ENCODE measurements at places on chromosomes 3 and 15. TPM values are rescaled to one million over a fixed set of nuclear protein-coding genes. Genes with fewer than 3 reads are reported as not detected.

Gene FAM131A
- total RNA-seq, result 9.8 TPM

Gene SKOR1
- 0.36 TPM for total RNA-seq

Gene ITIH1
- total RNA-seq, result not detected

Gene THRB
- total RNA-seq, result 0.36 TPM

Gene LOXL1
- 264 TPM for total RNA-seq

Gene SLC27A2
- not detected for total RNA-seq

- H3K27ac ChIP-seq, result no peak overlapping the region
- no peak overlapping the region for H3K4me3 ChIP-seq
- DNase-seq, result no peak
- no peaks in the 10 kb centered on the region for H3K36me3 ChIP-seq
These were observed 37.0 kb downstream of the APH1B start for GRCh38 chr15:63314409-63314808.

GRCh38 chr3:197428117-197428801, 127.5 kb downstream of the BDH1 start:
- peak overlapping the region; percentile 43 for H3K27ac ChIP-seq
- peak; percentile 78 for DNase-seq
- peaks cover 25% of the 10 kb centered on the region for H3K4me1 ChIP-seq
- H3K36me3 ChIP-seq, result no peaks in the 10 kb centered on the region
- H3K27me3 ChIP-seq, result no peaks in the 10 kb centered on the region
- no peak overlapping the region for H3K4me3 ChIP-seq

- H3K4me3 ChIP-seq, result no peak overlapping the region
- peaks cover 49% of the 10 kb centered on the region for H3K36me3 ChIP-seq
- H3K27ac ChIP-seq, result peak overlapping the region; percentile 4
- no peaks in the 10 kb centered on the region for H3K27me3 ChIP-seq
These were observed 72.8 kb upstream of the ACAD9 start for GRCh38 chr3:128806588-128806987.

- no peaks in the 10 kb centered on the region for H3K36me3 ChIP-seq
- H3K27me3 ChIP-seq, result peaks cover 4% of the 10 kb centered on the region
- no peak for DNase-seq
- no peak overlapping the region for H3K4me3 ChIP-seq
- no peak overlapping the region for H3K27ac ChIP-seq
These were observed 397.9 kb downstream of the NTRK3 start for GRCh38 chr15:87858651-87859050.

DNA sequence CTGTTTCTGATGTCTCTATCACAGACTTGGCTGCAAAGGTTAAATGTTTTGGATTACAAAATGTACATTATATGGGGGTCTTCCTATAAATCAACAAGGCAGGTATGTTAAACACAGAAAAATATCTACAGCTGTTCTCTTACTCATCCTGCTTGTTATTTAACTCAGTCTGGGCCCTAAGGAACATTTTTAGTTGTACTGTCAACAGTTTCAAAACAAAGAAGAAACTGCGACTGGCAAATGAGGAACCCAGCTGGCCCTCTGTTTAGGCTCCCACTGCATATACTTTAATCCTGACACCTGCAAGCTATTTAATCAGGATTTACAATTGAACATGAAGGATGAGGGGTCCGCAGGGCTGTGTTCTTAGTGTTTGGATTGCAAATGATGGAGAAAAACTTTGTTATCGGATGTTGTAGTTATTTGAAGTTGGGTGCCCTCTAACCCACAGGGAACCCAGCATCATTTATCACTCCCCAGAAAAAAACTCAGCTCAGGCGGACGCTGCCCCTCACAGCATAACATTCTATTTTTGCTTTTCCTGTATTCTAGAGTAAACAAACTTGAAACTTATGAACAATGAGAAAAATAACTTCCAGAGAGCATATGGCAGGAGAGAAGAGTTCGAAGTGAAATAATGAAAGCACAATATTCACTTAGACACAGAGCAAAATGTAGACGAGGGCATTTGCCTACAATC, 91.2 kb downstream of the POLR2M start:
- no peak overlapping the region for H3K4me3 ChIP-seq
- H3K27me3 ChIP-seq, result peaks cover 14% of the 10 kb centered on the region
- H3K4me1 ChIP-seq, result no peaks in the 10 kb centered on the region
- peak; percentile 25 for DNase-seq

DNA sequence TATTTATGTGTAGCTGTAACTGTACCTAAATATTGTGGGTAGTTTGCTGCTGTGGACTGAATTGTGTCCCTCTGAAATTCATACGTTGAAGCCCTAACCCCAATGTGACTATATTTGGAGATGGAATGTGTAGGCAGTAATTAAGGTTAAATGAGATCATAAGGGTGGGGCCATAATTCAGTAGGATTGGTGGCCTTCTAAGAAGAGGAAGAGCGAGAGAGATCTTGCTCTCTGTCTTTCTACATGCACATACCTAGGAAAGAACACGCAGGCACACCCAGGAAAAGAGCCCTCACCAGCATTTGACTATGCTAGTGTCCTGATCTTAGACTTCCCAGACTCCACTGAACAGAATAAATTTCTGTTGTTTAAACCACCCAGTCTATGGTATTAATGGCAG, 67.6 kb upstream of the CFAP20DC start:
- no peak for DNase-seq
- no peaks in the 10 kb centered on the region for H3K27me3 ChIP-seq
- no peak overlapping the region for H3K27ac ChIP-seq
- no peaks in the 10 kb centered on the region for H3K36me3 ChIP-seq

DNA sequence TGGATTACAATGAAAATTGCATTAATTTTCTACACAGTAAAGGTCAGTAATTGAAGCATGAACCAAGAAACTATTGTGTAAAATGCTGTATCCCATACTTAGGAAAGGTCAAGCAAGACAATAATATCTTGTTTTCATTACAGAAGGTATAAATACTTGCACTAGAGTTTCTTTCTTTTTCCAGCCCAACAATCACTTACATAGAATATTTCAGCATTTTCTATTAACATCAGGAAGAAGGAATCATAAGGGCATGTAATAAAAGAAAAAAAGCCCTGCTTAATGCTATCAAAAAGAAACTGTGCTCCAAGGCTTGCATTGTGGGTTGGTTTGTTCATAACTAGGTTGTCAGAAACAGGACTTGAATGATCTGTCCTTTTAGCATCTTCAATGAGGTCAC, 215.1 kb downstream of the MCTP2 start:
- H3K4me1 ChIP-seq, result no peaks in the 10 kb centered on the region
- no peaks in the 10 kb centered on the region for H3K27me3 ChIP-seq
- no peak overlapping the region for H3K27ac ChIP-seq
- DNase-seq, result no peak
- no peak overlapping the region for H3K4me3 ChIP-seq

- no peak overlapping the region for H3K4me3 ChIP-seq
- peaks cover 11% of the 10 kb centered on the region for H3K4me1 ChIP-seq
- no peaks in the 10 kb centered on the region for H3K27me3 ChIP-seq
- peaks cover 67% of the 10 kb centered on the region for H3K36me3 ChIP-seq
- H3K27ac ChIP-seq, result no peak overlapping the region
These were observed 7.6 kb upstream of the TRH start for GRCh38 chr3:129966876-129967275.

DNA sequence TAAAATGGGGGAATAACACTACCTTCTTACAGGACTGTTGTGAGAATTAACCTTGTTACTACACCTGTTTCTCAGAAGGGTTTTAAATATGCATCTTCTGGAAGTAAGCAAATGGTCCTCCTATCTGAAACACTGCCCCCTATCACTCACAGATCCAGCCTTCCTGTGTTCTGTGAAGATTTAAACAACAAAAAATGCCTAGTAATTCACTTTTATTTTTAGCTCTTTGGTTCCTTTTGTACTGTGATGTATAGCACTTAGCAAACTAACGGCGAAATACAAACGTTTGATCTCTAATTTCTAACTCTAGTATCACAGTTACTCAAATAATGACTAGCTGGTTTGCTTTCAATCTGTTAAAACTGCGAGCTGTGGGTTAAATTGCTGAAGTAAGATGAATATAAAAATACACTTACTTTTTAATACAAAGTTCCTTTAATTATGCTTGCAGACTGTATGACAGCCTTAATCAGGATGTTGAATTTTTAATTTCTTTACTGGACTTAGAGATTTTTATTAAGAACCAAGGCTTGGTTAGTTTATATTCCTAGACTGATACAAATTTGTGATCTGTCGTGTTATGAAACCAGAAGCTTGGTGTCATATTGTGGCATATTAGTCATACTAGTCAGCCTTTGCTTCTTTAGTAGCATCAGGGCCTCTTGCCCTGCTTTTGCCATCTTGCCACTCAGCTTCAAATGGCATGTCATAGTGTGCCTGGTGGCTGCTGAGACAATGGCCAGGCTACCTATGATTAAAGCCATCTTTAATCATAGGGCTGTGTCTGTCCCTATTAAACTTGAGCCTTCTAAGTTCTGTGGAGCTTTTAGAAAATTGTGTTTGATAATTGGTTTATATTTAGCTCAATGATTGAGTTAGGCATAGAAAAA, 9.2 kb downstream of the EIF3J start:
- peak; percentile 87 for DNase-seq
- peaks cover 13% of the 10 kb centered on the region for H3K36me3 ChIP-seq
- H3K27ac ChIP-seq, result peak overlapping the region; percentile 37
- no peaks in the 10 kb centered on the region for H3K27me3 ChIP-seq
- peaks cover 31% of the 10 kb centered on the region for H3K4me1 ChIP-seq
- H3K4me3 ChIP-seq, result no peak overlapping the region

- H3K27ac ChIP-seq, result no peak overlapping the region
- peaks cover 23% of the 10 kb centered on the region for H3K36me3 ChIP-seq
- H3K27me3 ChIP-seq, result no peaks in the 10 kb centered on the region
- H3K4me1 ChIP-seq, result no peaks in the 10 kb centered on the region
- no peak for DNase-seq
These were observed 49.8 kb downstream of the RUBCN start for GRCh38 chr3:197686899-197687298.

DNA sequence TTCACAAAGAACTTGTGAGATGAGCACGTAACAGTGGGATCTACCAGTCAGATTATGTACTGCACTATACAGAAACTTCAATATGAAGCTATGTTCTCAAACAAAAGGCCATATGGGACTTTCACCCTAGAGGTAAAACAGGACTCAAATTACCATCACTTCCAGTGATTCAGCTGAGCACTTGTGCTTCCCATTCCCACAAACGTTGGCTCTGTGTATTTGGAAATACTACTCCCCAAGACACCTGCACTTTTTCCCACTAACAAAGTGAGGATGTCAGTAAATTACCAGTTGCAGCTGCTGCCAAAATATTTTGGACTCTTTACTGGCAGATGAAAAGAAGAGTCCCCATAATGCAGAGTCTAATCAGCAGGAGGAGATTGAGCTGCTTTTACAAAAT, 1570.1 kb downstream of the SI start:
- H3K4me1 ChIP-seq, result no peaks in the 10 kb centered on the region
- H3K27me3 ChIP-seq, result no peaks in the 10 kb centered on the region
- no peaks in the 10 kb centered on the region for H3K36me3 ChIP-seq
- H3K4me3 ChIP-seq, result no peak overlapping the region
- no peak for DNase-seq
- H3K27ac ChIP-seq, result no peak overlapping the region

- DNase-seq, result peak; percentile 81
- H3K27me3 ChIP-seq, result no peaks in the 10 kb centered on the region
- H3K4me1 ChIP-seq, result no peaks in the 10 kb centered on the region
- H3K36me3 ChIP-seq, result no peaks in the 10 kb centered on the region
- H3K4me3 ChIP-seq, result no peak overlapping the region
These were observed 217.5 kb downstream of the RAP2B start for GRCh38 chr3:153379516-153379915.

DNA sequence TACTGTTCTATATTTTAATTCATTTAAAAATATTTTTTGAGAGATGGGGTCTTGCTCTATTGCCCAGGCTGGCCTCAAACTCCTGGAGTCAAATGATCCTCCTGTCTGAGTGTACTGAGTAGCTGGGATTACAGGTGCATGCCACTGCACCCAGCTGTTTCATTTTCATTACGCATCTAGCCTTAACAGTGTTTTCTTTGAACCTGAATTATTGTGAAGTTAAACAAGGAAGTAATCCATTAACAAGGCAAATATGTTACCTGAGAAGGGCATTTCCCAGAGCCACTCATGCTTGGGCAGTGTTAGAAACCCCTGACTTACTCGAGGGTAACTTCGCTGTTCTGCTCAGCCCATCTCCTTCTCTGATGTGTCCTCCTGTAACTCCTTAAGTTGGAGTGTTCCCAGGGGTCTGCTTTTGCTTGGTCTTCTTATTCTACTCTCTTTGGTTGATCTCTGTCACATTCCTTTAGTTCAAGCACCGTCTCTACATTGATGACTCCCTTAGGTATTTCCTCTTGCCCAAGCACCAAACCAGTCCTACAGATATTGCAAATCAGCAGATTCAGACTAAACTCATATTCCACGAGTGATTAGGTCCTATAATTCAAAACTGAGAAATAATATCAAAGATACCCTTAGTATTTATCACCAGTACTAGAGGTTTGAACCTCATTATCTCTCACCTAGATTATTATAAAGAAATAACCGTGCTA, 107.9 kb downstream of the STAC start:
- no peaks in the 10 kb centered on the region for H3K4me1 ChIP-seq
- H3K4me3 ChIP-seq, result no peak overlapping the region
- DNase-seq, result no peak
- no peaks in the 10 kb centered on the region for H3K36me3 ChIP-seq

- no peak overlapping the region for H3K4me3 ChIP-seq
- no peak for DNase-seq
- no peaks in the 10 kb centered on the region for H3K27me3 ChIP-seq
These were observed 152.3 kb upstream of the TSC22D2 start for GRCh38 chr3:150255826-150256225.

- peaks cover 12% of the 10 kb centered on the region for H3K4me1 ChIP-seq
- H3K27ac ChIP-seq, result no peak overlapping the region
These were observed 112.2 kb downstream of the OXNAD1 start for GRCh38 chr3:16377196-16377595.

- H3K4me3 ChIP-seq, result no peak overlapping the region
- no peaks in the 10 kb centered on the region for H3K36me3 ChIP-seq
- H3K27me3 ChIP-seq, result no peaks in the 10 kb centered on the region
- no peaks in the 10 kb centered on the region for H3K4me1 ChIP-seq
These were observed 262.0 kb upstream of the KCNH8 start for GRCh38 chr3:18886331-18886730.

- DNase-seq, result no peak
- H3K4me3 ChIP-seq, result no peak overlapping the region
- no peaks in the 10 kb centered on the region for H3K36me3 ChIP-seq
- H3K4me1 ChIP-seq, result peaks cover 42% of the 10 kb centered on the region
- H3K27ac ChIP-seq, result peak overlapping the region; percentile 71
These were observed 90.7 kb downstream of the FILIP1L start for GRCh38 chr3:100023595-100023994.

DNA sequence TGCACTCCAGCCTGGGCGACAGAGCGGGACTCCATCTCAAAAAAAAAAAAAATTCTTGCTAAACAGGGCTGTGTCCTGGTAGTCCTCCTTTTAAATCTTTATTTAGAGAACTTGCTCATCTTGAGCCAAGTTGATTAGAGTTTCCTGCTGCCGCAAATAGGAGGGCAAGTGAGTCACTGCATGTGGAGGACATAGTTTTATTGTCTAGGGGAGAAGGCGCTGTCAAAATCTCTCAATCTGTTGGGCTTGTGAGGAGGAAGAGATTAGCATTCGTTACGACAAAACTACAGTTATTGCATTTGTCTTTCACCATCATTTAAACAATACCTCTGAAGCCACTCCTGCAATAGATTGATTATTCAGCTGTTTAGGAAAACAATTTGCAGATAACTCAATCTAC, 11.5 kb downstream of the MUC4 start:
- H3K27me3 ChIP-seq, result peaks cover 42% of the 10 kb centered on the region
- peak; percentile 57 for DNase-seq
- no peak overlapping the region for H3K27ac ChIP-seq
- H3K36me3 ChIP-seq, result no peaks in the 10 kb centered on the region

GRCh38 chr3:153079386-153079785, 82.6 kb upstream of the RAP2B start:
- H3K4me1 ChIP-seq, result no peaks in the 10 kb centered on the region
- H3K27me3 ChIP-seq, result no peaks in the 10 kb centered on the region
- H3K27ac ChIP-seq, result no peak overlapping the region
- DNase-seq, result no peak
- no peak overlapping the region for H3K4me3 ChIP-seq
- H3K36me3 ChIP-seq, result no peaks in the 10 kb centered on the region
